ENCODE measurements at places on chromosomes 12 and 14.

- no peak for DNase-seq
Observed at GRCh38 chr12:54024581-54025305, 3.5 kb upstream of the HOXC6 start.

DNA sequence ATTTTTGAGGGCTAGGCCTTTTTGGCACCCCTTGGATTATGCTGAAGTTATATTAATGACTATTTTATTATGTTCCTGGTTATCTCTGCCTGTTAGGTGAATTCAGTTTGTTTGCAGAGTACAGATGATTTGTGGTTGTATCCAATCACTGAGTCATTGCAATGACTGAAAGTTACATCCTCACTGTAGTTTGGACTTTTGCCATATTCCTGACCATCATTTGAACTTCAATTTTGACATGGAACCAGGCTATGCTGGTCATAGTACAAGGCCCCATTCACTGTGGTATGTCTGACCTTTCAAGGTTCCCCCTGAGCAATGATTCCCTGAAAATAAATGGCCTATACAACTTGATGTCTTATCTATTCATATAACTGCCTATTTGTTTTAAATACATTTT, 621.0 kb downstream of the CCER1 start:
- no peak for DNase-seq

DNA sequence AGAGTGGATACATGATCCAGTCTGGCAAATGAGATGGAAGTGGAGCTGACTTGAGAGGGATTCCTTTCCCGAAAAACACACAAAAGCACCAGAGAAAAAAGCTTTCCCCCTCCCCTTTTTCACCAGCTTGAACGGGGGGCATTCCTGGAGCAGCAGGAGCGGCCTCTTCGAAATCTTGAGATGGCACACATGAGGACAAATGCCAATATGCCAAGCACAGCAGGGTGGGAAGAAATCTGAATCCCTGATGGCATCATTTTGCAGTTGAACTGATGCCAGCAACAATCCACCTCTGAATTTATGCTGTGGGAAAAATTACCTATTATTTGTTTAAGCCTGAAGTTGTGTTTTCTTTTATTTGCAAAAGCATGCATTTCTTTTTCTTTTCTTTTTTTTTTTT, 29.7 kb upstream of the BICD1 start:
- no peak for DNase-seq

DNA sequence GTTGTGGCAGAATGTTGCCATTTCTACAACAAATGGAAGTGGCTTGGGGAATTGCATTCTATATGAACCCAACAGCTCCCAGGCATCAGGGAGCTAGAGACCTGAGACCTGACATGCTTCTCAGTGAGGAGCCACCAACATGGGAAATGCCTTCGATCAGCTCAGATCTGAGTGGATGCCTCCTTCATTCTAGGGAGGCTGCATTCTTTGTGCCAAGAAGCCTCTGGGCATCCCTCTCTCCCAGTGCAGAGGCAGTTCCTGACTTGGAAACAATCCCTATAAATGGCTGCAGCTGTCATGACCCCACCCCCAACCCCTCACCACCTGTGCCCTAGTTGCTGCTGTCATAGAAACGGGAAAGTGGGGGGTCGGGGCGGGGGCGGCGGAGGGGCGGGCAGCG, 196.3 kb downstream of the PPM1H start:
- no peak for DNase-seq

DNA sequence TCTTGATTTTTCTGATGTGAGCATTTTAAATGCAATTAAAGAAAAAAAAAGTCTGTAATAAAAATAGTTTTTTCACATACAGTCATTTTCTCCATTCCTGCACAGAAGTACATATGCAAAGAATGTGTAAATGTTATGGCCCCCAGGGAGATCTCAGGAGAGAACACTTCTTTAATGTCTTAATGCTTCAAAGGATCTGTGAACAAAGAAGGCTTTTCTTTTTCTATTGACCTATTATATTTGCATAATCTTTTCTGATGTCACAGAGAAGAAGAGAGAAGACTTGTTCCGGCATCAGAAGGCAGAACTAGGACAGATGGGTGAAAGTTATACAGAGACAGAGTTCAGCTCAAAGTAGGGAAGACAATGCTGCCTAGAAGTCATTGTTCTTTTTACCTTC, 413.5 kb upstream of the STXBP6 start:
- no peak for DNase-seq

GRCh38 chr14:50039734-50040400, 76.5 kb downstream of the VCPKMT start:
- DNase-seq, result peak; percentile 95

GRCh38 chr12:31337952-31338351, 12.0 kb upstream of the SINHCAF start:
- DNase-seq, result no peak

GRCh38 chr12:19075711-19076340, 53.7 kb upstream of the PLEKHA5 start:
- DNase-seq, result no peak

- DNase-seq, result no peak
Observed at GRCh38 chr12:52929538-52929937, 19.4 kb upstream of the KRT18 start.

DNA sequence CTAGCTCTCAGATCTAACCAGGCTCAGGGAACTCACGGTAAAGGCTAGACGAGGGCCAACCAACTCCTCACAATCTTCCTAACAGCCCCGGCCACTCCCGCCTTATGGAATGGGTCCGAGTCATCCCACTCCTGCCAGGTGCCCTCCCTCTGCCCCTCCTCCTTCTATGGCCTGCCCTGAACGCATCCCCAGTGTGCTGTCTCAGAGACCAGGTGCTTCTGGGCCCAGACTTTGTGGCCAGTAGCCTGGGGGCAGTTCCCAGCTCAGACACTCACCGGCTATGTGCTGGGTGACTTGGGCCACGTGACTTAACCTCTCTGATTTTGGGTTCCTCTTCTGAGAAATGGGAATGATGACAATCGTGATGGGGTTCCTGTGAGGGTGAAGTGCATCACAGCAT, 22.5 kb downstream of the PAPLN start:
- DNase-seq, result no peak

DNA sequence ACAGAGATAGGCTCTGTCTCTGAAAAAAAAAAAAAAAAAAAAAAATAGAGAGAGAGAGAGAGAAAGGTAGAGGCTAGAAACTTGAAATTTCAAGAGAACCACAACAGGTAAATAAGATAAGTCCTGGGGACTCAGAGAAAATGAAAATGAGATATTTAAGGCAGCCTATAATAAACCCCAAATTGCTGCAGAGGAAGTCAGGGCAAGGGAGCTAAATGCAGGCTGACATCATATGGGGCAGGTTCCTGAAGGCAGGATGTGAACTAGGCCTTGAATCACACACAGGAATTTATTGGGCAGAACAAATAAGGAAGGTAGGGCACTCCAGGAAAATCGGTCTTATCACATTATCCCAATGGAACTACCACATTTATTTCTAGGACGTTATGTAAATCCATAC, 54.9 kb upstream of the NUDT4 start:
- no peak for DNase-seq

Measured in inflammatory macrophage treated with lipopolysaccharide for 1 hour (primary cell).